ENCODE measurements at places on chromosomes 4 and X. TPM values are rescaled to one million over a fixed set of nuclear protein-coding genes. Genes with fewer than 3 reads are reported as not detected.

GRCh38 chr4:161919442-161920220 is 244.2 kb downstream of the FSTL5 start:
- H3K27ac ChIP-seq: no peak overlapping the region
- no peaks in the 10 kb centered on the region for H3K27me3 ChIP-seq
- no peak overlapping the region for H3K4me3 ChIP-seq

DNA sequence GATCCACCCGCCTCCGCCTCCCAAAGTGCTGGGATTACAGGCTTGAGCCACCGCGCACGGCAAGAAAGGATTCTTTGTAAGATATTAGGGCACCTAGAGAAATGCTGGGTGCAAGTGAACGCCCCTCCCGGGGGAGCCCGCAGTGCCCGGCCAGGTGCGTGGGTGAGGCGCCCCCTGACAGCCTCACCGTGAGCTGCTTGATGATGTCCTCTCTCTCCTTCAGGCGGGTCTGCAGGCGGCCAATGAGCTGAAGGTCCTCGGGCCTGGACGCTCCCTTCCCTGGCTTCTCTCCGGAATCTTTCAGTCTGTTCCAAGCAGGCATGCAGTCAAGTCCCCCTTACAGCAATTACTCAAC is 21.9 kb downstream of the MED28 start:
- no peaks in the 10 kb centered on the region for H3K4me1 ChIP-seq
- no peak overlapping the region for H3K27ac ChIP-seq
- no peak overlapping the region for H3K4me3 ChIP-seq
- no peaks in the 10 kb centered on the region for H3K27me3 ChIP-seq
- peaks cover 9% of the 10 kb centered on the region for H3K36me3 ChIP-seq

SNX25 gene
- total RNA-seq: 11.2 TPM

POLN gene
- total RNA-seq: 4.3 TPM

DNA sequence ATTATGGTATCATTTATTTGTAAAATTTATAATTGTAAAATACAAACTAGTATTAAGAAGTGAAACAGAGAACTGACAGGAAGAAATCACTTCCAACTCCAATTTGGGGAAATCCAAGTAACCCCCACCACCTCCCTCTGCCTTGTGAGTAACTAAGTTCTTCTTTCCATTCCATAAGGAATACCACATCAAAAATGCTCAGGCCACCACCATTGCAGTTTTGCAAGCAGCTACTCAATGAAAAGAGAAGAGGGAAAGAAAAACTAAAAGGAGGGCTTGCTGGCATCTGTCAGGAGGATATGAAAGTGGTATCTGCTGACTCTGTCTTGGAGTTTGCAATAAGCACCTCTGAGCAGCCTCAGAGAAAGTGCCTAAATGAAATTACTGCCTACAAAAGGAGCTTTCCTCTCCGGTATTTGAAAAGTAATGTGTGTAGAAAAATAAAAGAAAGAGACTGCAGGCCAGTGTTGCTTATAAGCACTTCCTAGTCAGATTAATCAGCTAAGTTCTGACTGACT is 228.7 kb downstream of the OPHN1 start:
- H3K27ac ChIP-seq: no peak overlapping the region
- H3K4me1 ChIP-seq: no peaks in the 10 kb centered on the region
- DNase-seq: no peak
- H3K27me3 ChIP-seq: no peaks in the 10 kb centered on the region
- no peaks in the 10 kb centered on the region for H3K36me3 ChIP-seq
- no peak overlapping the region for H3K4me3 ChIP-seq

DNA sequence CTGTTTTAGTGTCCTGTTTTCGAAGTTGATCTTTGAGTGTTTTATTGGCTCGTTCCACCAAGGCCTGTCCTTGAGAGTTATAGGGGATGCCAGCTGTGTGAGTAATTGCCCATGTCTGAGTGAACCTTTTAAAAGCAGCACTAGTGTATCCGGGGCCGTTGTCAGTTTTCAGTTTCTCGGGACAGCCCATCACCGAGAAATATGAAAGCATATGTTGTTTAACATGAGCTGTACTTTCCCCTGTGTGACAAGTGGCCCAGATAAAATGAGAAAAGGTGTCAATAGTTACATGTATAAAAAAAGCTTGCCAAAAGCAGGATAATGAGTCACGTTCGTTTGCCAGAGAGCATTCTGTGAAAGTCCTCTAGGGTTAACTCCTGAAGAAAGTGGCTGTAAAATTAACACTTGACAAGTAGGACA is 48.6 kb upstream of the RASSF6 start:
- H3K36me3 ChIP-seq: no peaks in the 10 kb centered on the region
- peaks cover 25% of the 10 kb centered on the region for H3K4me1 ChIP-seq
- no peak overlapping the region for H3K4me3 ChIP-seq
- H3K27me3 ChIP-seq: no peaks in the 10 kb centered on the region

PHOX2B gene
- total RNA-seq: 0.36 TPM

GRCh38 chrX:80573275-80573674 is 153.0 kb downstream of the TENT5D start:
- H3K4me1 ChIP-seq: no peaks in the 10 kb centered on the region
- no peak for DNase-seq
- H3K27me3 ChIP-seq: no peaks in the 10 kb centered on the region
- H3K36me3 ChIP-seq: no peaks in the 10 kb centered on the region
- H3K27ac ChIP-seq: no peak overlapping the region

GRCh38 chrX:86039625-86040568 is 7.5 kb downstream of the CHM start:
- DNase-seq: no peak
- H3K27ac ChIP-seq: peak overlapping the region; percentile 80
- H3K27me3 ChIP-seq: no peaks in the 10 kb centered on the region
